A549 treated with AZD2906 at 1 μM for 4 hours (cell line): ENCODE measurements at places on chromosomes 13 and 19. TPM values are rescaled to one million over a fixed set of nuclear protein-coding genes. Genes with fewer than 3 reads are reported as not detected.

The ZNF331 gene
- total RNA-seq, result 10.2 to 11.0 TPM (median 10.5 TPM) in 5 replicates

The NR2C2AP gene
- total RNA-seq, result 25.3 to 29.5 TPM (median 28.7 TPM) in 5 replicates

The EDDM13 gene
- not detected in 5 replicates for total RNA-seq

The PROZ gene
- not detected in 5 replicates for total RNA-seq

The KLF1 gene
- 0.05 TPM in 1 of 5 replicates, not detected in the others for total RNA-seq

The PSG2 gene
- total RNA-seq, result 0.07 TPM in 1 of 5 replicates, not detected in the others

The PCDH9 gene
- total RNA-seq, result 5.1 to 7.9 TPM (median 7.0 TPM) in 5 replicates

The TSPAN16 gene
- total RNA-seq, result not detected in 5 replicates

The HSD17B14 gene
- 12.4 to 16.1 TPM (median 13.9 TPM) in 5 replicates for total RNA-seq

The LRRC63 gene
- total RNA-seq, result 0.08 TPM in 1 of 5 replicates, not detected in the others

The SIN3B gene
- total RNA-seq, result 16.5 to 21.5 TPM (median 19.6 TPM) in 5 replicates

The CLEC17A gene
- total RNA-seq, result not detected in 5 replicates

The LAIR2 gene
- not detected in 5 replicates for total RNA-seq

The HTR2A gene
- total RNA-seq, result not detected in 5 replicates

The GNG7 gene
- total RNA-seq, result 0.03 to 0.08 TPM (median 0.06 TPM) in 5 replicates

The CCDC70 gene
- not detected in 5 replicates for total RNA-seq

The OLFM4 gene
- total RNA-seq, result 0.02 TPM in 1 of 5 replicates, not detected in the others

The ADGRE3 gene
- not detected in 5 replicates for total RNA-seq

The PSG3 gene
- 0.07 to 0.18 TPM (median 0.13 TPM) in 4 of 5 replicates, not detected in the other for total RNA-seq

The IZUMO4 gene
- 0.41 to 0.98 TPM (median 0.79 TPM) in 5 replicates for total RNA-seq

The DMKN gene
- total RNA-seq, result 34.4 to 41.4 TPM (median 35.8 TPM) in 5 replicates

The ZSCAN18 gene
- 1.9 to 3.5 TPM (median 2.1 TPM) in 5 replicates for total RNA-seq

The EPS8L1 gene
- total RNA-seq, result 3.2 to 6.5 TPM (median 5.6 TPM) in 5 replicates

The MBD3L2 gene
- total RNA-seq, result not detected in 5 replicates

The PRKCG gene
- total RNA-seq, result 4.0 to 6.3 TPM (median 5.3 TPM) in 5 replicates

The ZFP28 gene
- total RNA-seq, result 2.7 to 4.4 TPM (median 3.8 TPM) in 5 replicates

The SNAPC2 gene
- 20.6 to 32.3 TPM (median 29.6 TPM) in 5 replicates for total RNA-seq

The LRRC25 gene
- total RNA-seq, result 0.06 TPM in 1 of 5 replicates, not detected in the others

The ZNF667 gene
- not detected in 5 replicates for total RNA-seq

The ZNF226 gene
- 17.2 to 21.5 TPM (median 18.9 TPM) in 5 replicates for total RNA-seq

The ASF1B gene
- total RNA-seq, result 28.6 to 31.7 TPM (median 30.7 TPM) in 5 replicates

The IL17D gene
- total RNA-seq, result 0.99 to 1.5 TPM (median 1.2 TPM) in 5 replicates

The ZNF132 gene
- 0.07 to 0.11 TPM (median 0.09 TPM) in 5 replicates for total RNA-seq

The KLK3 gene
- total RNA-seq, result not detected in 5 replicates

The PRTN3 gene
- total RNA-seq, result 0.15 to 0.60 TPM (median 0.43 TPM) in 5 replicates

The FCHO1 gene
- 17.6 to 21.4 TPM (median 18.4 TPM) in 5 replicates for total RNA-seq

The GPR180 gene
- 2.6 to 3.3 TPM (median 2.9 TPM) in 5 replicates for total RNA-seq
